Central memory CD4-positive, alpha-beta T cell (primary cell): ENCODE measurements at places on chromosomes 4 and X.

DNA sequence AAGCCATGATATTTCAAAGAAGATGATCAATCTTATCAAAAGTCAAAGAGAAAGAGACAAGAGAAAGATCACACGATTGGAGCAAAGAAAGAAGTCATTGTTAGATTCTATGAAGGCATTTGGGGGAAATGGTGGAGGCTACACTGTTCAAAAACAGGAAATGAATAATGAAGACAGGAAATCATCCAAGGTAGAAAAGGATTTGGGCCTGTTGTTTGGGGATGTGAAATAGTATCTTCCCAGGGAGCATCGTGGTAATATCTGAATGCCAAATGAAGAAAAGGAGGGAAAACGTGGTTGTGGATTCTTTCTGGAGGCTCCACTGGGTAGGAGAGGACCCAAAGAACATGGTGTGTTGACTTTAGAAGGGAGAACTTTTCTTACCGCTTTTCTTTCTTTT is 482.4 kb downstream of the NLGN4X start:
- DNase-seq: no peak

- no peak for DNase-seq
Observed at GRCh38 chrX:39472161-39472560, 625.6 kb downstream of the BCOR start.

GRCh38 chrX:153469811-153470410 is 465 bp downstream of the HAUS7 start:
- DNase-seq: no peak

DNA sequence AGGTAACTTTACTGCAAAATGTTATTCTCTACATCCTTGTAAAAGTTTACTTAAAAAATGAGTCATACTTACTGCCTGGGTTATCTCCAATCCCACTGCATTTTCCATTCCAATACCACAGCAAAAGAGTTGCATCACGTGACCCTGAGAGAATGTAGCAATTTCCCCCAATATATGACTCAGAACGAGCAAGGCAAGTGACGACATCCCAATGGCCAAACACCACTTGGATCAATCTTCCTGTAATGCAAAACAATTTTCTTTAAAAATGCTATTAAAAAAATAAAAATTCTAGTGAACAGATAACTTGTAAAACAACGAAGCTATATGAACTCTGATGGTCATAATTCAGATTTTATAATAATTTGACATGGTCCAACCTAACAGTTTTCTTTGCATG is 224.3 kb downstream of the DCLK2 start:
- no peak for DNase-seq

DNA sequence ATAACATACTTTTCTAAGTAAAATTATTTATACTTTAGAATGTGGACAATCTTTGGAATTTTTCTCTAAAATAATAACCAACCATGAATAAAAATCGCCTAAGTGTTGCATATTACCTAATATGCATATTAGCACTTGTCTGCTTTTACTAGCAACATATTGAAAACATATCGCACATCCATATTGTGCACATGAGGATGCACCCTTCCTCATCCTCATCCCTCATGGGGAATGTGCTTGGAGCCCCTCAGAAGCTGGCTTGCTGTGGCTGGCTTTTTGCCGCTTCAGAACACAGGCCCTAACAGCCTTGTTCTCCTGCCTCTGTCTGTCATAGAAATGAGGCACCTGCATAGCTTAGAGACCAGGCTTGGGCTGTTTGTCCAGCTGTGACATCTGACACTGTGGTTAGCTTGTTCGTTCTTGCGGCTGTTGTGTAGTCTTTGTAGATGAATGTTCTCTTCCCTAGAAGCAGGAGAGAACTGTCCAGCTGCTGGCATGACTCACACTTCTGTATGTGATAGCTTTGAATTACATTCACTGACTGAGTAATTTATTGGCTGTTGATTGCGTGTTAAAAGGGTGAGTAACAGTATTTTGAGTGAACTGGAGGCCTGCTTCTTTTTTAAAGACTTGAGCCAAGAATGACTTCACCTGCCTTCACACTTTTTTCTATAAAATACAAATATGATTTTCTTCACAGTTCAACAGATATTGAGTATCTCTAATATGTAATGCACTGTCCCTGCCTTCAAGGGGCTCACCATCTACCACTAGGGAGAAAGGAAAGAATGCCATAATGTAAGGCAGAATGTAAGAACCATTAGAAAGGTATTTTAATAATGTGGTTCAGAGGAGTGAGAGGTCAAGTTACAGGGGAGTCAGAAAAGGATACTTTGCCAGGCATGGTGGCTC is 81.9 kb downstream of the HMGB2 start:
- no peak for DNase-seq

GRCh38 chrX:102840871-102841705 is 96.0 kb upstream of the RAB40AL start:
- no peak for DNase-seq

DNA sequence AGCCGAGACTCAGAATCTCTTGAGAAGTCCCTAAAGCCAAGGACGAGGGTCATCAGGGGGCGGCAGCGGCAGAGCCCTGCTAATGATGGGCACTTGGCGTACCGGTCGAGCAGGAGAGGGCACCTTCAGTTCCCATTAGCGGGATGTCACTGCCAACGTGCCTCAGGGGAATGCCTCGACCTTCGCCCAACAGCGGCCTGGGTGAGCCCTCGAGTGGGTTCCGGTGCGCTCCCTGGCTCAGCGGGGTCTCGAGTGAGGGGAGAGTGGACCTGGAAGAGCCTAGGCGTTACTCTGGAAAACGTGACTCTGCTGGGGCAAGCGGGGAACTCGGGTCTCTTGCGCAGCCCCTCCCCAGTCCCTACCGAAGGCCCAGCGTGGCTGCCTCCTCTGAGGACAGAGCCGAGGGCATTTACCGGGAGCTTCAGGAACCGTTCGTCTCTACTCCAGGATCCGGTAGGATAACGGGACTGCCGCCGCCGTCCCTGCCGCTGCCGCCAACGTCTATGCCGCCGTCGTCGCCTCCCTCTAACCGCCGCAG is 36.9 kb downstream of the PGRMC1 start:
- no peak for DNase-seq

- no peak for DNase-seq
Observed at GRCh38 chr4:90730752-90731151, 603.6 kb downstream of the CCSER1 start.

- no peak for DNase-seq
Observed at GRCh38 chrX:50697691-50698090, 116.3 kb downstream of the SHROOM4 start.

DNA sequence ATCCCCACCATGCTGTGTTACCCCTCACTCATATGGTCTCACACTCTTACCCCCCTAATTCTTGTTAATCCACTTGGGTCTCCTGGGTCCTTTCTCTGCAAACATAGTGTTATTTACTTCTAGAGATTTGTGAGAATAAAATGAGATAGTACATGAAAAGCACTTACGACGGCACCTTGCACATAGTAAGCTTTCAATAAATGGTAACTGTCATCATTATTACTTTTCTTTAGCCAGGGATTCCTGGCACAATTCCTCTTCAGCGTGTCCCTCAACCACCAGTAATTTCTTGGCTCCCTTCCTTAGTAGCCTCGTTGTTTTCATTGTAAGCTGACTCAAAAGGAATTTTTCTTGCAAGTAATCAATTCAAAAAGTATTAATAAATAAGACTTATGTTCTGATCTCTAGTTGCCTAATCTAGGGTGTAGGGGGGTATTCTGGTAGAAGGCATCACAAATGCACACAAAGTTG is 30.1 kb upstream of the RBMX start:
- DNase-seq: no peak

- DNase-seq: no peak
Observed at GRCh38 chr4:93825551-93826216, 2.9 kb upstream of the ATOH1 start.

- no peak for DNase-seq
Observed at GRCh38 chrX:13053171-13053570, 8.8 kb upstream of the FAM9C start.

DNA sequence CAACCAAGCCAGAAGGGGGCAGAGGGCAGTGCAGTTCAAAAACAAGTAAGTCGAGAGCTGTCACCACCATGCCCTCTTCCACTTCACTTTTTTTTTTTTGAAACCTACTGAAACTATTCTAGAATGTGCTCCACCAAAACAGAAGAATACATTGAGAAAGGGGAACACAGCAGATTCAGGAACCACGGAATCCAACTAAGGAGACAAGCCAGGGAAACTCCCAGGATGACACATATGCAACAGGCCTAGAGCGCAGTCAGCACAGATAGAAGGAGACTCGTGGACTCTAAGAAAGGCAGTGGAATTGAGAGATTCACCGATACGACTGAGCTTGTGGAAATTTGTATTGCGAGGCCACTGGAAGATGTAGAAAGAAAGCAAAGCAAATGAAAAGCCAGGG is 66.1 kb downstream of the PHKA2 start:
- no peak for DNase-seq

DNA sequence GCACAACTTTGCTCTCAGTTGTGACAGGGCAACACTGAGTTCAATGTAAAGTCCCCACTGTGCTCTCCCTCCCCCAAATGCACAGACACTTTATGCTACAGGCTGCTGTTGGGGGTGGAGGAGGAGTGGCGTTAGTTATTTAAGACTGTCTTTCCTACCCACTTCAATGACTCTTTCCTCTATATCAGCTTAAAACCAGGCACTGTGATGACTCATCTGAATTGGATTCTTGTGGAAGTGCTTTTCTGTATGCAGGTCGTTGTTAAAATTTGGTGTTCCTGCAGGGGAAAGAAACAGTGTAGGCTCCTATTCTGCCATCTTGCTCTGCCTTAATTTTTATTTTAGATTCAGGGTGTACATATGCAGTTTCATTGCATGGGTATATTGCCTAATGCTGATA is 1157.2 kb upstream of the ADGRL3 start:
- no peak for DNase-seq

GRCh38 chr4:22897520-22898108 is 204.9 kb downstream of the GBA3 start:
- DNase-seq: no peak

GRCh38 chrX:41781500-41781899 is 57.5 kb downstream of the GPR82 start:
- DNase-seq: peak; percentile 17

DNA sequence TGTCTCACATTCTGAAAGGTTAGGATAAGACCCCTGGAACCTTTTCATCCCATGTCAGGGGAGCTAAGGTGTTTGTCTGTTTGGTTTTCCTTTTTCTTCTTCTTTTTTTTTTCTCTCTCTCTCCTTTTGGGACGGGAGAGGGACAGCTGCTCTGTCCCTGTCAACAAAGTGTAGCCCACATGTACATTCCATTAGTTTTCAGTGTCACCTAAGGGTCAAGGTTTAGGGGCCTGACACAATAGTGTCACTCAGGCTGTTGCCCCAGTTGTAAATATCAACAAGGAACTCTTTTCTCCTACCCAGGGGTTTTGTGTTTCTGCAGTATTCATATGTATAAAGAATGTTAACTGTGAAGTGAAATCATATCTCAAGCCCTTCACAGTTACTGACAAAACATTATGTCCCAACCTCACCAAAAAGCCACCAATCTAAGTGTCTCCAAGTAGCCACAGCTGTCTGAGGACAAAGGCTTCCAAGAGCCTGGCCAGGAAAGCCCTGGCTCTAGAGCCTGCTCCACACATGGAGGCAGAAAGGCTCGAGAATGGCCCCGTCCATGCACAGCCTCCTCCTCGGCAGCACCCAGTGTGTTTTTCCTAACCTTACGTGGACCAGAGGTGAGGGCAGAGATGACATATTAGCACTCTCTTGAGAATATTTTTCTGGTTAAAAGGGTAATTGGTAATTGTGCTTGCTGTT is 9.4 kb downstream of the IRF2 start:
- DNase-seq: no peak

DNA sequence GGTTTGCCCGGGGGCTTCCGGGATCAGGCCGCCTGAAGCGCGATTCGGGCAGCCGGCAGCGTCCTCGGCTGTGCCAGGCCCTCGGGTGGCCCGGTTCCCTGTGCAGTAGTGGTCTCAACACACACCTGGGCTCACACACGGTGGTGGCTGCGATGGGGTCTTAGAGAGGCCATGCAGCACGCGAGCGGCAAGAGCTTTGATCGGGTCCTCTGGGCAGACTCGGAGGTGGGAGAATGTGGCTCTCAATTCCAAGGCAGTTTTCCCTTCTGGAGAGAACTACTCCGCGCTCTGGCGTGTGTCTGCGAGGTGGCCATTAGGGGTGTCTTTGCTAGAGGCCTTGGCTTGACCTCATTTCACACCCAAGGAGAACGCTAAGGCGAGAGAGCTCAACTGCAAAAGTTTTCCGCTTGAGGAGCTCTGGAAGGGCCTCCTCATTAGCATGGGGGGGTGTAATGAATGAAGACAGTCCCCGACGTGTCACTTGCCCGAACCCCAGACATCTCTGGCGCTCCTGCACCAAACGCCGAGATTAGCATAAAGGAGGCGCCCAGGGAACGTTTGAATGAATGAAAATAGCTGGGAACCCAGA is 771 bp upstream of the RBPJ start:
- DNase-seq: peak; percentile 54

DNA sequence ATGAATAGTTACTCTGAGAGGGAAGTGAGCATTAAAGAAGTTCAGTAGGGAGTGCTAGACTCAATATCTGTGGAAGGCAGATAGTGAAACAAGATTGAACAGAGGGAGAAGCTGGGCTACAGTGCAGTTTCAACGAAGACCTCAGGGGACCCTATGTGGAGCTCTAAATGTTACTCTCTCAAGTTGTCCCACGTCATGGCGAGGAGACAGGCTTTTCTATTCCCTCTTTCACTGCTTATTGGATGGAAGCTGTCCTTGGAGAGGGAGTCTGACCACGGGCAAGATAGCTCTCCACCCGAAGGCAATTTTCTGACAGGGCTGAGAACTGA is 42.3 kb upstream of the CCSER1 start:
- DNase-seq: no peak

- DNase-seq: no peak
Observed at GRCh38 chr4:23058165-23058776, 365.5 kb downstream of the GBA3 start.

DNA sequence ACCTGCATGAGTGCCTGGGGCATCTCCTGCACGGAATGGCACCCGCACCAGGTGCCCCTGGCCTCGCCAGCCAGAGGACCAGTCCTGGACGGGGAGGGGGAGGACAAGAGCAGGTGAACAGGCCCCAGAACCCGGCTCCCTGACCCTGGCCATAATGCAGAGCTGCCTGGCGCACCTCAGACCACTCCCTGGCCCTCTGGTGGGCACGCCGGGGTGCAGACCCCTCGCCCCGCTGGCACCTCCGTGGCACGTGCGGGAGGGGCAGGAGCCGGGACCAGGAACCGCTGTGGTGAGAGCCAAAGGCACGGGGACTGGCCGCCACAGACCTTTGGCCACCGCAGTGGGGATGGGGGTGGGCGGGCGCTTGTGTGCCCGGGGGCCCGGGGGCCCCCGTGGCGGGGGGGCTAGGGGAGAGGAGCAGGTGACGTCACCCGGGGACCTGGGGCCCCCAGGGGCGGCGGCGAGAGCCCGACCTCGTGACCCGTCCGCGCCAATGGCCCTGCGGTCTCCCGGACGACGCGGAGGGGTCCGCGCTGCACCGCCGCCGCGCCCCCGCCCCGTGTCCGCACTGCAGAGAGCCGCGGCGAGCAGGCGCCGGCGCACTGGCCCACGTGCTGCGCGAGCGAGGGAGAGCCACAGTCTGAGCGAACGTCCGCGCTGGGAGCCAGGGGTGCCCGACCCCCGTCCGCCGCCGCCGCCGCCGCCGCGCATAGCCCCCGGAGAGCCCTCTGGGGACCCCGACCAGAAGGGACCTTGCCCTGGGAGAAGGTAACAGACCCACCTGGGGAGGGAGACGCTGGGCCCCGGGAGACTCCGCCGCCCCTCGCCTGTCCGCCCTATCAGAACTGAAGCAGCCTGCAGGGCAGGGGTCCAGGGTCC is at the start of gene PNMA3:
TSS of gene PNMA3 (plus strand) at position 600 of the 879 bp plus-strand sequence. CDS start 586 bp downstream, outside the sequence.
- DNase-seq: no peak
